Astrocyte (in vitro differentiated cells and primary cell): ENCODE measurements at places on chromosomes 2 and 18. TPM values are rescaled to one million over a fixed set of nuclear protein-coding genes. Genes with fewer than 3 reads are reported as not detected.
A peak's percentile ranks its signal among the peaks of the same experiment; 100 is the strongest.

CXCR2 gene
- 0.07 TPM in 1 of 2 replicates, not detected in the other for total RNA-seq

DYSF gene
- total RNA-seq = 123 and 140 TPM in 2 replicates

- H3K27me3 ChIP-seq = no peaks in the 10 kb centered on the region
- no peak overlapping the region for H3K4me3 ChIP-seq
- H3K27ac ChIP-seq = no peak overlapping the region
- H3K4me1 ChIP-seq = no peaks in the 10 kb centered on the region
- DNase-seq = no peak
Measured at GRCh38 chr18:24160086-24160485, 21.2 kb downstream of the CABYR start.

- peaks cover 5% of the 10 kb centered on the region for H3K4me1 ChIP-seq
- H3K4me3 ChIP-seq = no peak overlapping the region
- no peak overlapping the region for H3K27ac ChIP-seq
- no peaks in the 10 kb centered on the region for H3K36me3 ChIP-seq
Measured at GRCh38 chr2:238144262-238144661, 5.8 kb downstream of the KLHL30 start.

DNA sequence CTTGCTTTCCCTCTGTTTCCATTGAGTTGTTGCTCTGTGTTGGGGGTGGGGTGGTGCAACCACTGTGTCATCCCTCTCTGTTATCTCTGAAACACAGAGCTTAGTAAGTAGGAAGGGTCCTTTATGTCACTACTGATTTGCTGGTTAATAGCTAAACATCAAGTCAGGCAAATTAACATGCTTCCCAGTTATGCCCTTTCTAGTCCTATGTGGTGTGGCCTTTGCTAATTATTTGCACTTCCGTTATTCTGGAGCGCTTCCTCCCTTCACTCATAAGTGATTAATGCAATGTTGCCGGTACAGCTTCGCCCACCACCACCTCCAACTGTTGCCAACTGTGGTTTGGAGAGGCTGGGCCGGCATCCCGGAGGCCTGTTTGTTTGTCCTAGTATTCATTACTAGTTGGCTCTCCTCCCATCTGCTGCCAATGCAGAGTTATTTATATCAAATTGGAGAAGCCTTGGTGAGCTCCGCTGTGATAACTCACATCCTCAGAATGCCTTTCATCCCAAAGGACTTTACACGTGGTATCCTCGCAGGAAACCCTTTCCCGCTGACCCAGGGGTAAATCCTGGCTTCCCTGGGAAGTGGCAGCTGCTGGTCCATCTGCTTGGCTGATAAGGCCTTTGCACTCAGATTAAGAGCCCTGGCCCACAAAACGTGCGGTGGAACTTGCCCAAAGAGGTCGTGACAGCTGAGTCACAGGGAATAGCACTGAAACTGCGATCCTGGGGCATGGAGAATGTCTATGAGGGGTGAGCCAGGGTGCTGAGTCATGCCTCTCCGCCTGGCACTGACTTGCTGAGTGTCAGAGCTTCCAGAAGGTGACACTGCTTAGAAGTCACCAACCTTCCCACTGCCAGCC is 72.0 kb upstream of the ZCCHC2 start:
- peaks cover 15% of the 10 kb centered on the region for H3K4me1 ChIP-seq
- H3K4me3 ChIP-seq = no peak overlapping the region
- H3K27ac ChIP-seq = peak overlapping the region; percentile 3
- no peaks in the 10 kb centered on the region for H3K36me3 ChIP-seq
- peak; percentile 79 for DNase-seq
- peaks cover 15% of the 10 kb centered on the region for H3K27me3 ChIP-seq

GRCh38 chr2:3580449-3580848 is 5.4 kb downstream of the RPS7 start:
- peaks cover 56% of the 10 kb centered on the region for H3K36me3 ChIP-seq
- H3K27me3 ChIP-seq = no peaks in the 10 kb centered on the region
- H3K4me1 ChIP-seq = peaks cover 29% of the 10 kb centered on the region
